Amniotic stem cell (primary cell): ENCODE measurements at places on chromosomes 5 and 9.

- no peak for DNase-seq
Measured at GRCh38 chr9:137269231-137269772, 8.2 kb upstream of the TOR4A start.

DNA sequence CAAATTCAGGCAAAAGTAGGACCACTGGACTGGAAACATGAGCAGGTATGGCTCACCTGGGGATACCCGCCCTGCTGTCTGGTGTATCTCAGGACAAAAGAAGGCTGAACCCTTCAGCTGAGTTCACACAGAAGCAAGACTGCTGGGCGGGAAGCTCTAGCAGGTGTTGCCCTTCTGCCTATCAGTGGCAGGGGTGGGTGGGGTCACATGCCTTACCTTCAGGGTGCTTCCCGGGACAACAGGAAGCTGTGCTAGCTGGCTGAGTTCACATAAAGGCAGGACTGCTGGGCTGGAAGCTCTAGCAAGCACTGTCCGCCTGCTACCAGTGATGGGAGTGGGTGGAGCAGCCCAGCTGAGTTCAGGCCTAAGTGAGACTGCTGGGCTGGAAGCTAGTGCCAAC is 498.8 kb upstream of the ZNF608 start:
- DNase-seq: no peak

DNA sequence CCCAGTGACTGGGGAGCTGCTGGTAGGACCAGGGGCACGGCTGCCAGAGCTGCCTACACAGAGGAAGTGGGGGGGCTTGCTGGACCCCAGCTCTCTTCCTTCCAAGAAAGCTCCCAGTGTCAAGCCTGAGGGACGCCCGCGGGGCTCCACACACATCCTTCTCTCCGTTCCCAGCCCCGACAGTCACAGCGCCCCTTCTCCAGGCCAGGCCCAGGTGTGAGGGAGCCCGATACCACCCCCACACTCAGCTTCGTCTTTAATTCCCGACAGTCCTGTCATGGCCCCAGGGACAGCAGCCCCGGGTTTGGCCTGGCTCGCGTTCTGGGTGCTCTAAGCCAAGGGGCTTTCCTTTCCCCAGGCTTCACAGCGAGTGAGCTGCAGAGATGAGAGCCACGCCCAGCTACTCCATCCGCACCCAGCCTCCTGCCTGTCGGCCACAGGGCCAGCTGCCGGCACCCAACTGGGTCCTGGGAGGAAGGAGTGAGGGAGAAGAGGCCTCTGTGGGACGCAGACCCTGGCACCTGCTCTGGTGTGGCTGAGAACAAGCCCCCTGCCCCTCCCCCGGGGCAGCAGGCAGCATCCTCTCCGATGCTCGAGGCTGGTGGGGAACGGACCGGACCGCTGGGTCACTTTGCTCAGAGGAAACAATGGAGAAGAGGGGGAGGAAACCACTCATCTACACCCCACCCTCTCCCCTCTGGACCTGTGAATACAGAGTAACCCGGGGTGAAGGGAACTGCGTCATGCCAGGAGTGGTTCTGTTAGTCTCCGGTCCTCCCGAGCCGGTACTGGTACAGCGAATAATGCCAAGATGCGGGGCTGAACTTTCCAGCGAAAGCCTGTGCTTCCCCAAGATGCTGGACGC is 53.9 kb upstream of the PHYKPL start:
- DNase-seq: no peak

DNA sequence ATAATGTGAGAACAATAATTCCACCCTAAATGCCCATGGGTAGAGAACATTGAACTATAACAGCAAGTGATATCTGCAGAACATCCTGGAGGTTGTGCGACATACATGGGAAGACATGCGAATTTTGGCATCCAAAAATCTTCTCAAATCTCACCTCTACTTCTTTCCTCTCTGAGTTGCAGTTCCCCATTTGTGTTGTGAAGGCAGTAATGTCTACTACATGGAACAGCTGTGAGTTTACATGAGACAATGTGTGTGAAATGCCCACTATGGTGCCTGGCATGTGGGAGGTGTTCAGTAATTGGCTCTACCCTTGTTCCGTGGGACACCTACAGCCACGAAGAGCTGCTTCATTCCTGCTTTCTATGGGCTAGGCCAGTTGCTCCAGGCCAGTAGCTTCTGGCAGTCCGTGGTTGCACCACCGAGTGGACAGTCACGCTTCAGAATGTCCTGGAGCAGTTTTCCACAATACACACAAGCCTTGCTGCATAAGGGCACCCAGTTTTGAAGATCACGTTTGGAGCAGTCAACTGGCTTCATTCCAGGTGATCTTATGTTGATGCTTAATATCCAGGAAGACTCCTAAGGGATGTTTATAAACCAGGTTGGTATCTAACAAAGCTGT is 297.7 kb downstream of the DEPDC1B start:
- DNase-seq: no peak

DNA sequence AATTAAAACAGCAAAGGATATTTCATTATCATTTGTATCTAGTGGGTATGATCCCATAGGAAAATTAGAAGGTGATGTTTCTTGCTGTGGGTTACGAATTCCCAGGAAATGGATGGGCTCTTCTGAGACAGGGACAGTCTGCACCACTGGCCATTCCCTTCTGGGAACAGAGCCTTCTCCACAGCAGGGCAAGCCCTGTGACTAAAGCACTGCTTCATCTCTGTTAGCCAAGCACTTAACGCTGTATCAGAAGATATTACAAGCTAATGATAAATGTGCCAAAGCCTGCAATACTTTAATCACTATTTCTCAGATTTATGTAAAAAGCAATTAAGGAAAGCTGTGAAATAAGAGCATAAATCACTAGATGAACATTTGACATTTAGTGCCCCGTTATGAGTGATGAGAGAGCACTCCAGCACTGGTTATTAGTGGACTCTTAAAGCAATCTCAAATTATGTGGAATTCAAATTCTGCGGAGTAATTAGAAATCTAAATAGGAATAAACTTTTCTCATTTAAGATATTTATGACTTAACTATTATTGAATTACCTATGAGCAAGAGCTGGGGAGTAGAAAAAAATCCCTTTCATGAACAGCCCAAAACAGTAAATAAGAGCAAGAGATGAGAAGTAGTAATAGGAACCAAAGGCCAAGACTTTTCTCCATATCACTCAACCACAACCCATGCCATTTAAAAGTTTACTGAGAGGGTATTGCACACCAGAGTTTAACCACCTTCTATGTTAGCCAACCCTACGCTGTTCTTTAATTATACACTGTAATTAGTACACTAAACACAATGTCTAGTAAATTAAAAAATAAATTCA is 49.2 kb downstream of the FAM240B start:
- DNase-seq: no peak

- no peak for DNase-seq
Measured at GRCh38 chr5:168892618-168893186, 313.5 kb upstream of the PANK3 start.

GRCh38 chr9:123652416-123652815 is 277.5 kb downstream of the DENND1A start:
- no peak for DNase-seq

- no peak for DNase-seq
Measured at GRCh38 chr5:122844136-122844909, 1.1 kb upstream of the SNX24 start.

- no peak for DNase-seq
Measured at GRCh38 chr5:68699966-68700365, 393.8 kb upstream of the SLC30A5 start.

GRCh38 chr5:168198359-168198758 is 93.1 kb upstream of the WWC1 start:
- no peak for DNase-seq

- DNase-seq: no peak
Measured at GRCh38 chr5:150065886-150066285, 20.5 kb downstream of the CSF1R start.

GRCh38 chr5:11323761-11324160 is 562.7 kb upstream of the DAP start:
- DNase-seq: no peak

- DNase-seq: no peak
Measured at GRCh38 chr5:181182651-181183050, 22.3 kb downstream of the TRIM7 start.

- DNase-seq: peak; percentile 53
Measured at GRCh38 chr5:65776441-65777141, 54.6 kb downstream of the NLN start.

- no peak for DNase-seq
Measured at GRCh38 chr5:54691656-54692055, 174.1 kb downstream of the SNX18 start.

DNA sequence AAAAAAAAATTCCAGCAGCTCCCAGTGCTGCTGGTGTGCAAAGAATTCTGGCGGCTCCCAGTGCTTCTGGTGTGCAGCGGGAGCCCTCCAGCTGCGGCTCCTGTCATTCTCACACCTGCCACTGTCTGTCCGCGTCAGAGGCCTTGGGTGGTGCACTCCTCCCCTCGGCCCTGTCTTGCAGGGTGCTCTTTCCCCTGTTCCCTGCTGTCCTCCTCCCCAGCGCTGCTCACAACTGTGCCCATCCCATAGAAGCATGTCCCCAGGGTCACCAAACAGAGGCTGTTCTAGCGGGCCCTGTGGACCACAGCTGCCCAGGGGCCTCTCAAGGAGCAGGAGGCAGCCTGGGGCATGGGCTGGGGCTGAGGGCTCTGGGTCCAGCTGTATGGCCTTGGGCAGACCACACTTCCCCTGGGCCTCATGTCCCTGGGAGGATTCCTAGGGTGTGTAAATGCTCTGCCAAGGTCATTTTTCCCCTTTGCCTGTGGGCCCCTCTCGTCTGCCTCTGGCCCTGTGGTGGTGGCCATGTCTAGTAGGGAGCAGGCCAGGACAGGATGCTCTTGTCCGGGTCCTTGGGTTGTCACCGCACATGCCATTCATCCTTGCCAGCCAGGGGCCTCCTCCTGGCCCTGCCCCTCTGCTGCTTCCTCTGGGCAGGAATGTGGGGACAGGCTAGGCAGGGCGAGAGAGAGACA is 68.2 kb downstream of the PHF2 start:
- DNase-seq: no peak

GRCh38 chr5:176540956-176541337 is 3.7 kb upstream of the RNF44 start:
- DNase-seq: no peak

- DNase-seq: no peak
Measured at GRCh38 chr9:108972186-108972585, 38.0 kb downstream of the ABITRAM start.

- no peak for DNase-seq
Measured at GRCh38 chr5:170293273-170293672, 4.3 kb downstream of the LCP2 start.

DNA sequence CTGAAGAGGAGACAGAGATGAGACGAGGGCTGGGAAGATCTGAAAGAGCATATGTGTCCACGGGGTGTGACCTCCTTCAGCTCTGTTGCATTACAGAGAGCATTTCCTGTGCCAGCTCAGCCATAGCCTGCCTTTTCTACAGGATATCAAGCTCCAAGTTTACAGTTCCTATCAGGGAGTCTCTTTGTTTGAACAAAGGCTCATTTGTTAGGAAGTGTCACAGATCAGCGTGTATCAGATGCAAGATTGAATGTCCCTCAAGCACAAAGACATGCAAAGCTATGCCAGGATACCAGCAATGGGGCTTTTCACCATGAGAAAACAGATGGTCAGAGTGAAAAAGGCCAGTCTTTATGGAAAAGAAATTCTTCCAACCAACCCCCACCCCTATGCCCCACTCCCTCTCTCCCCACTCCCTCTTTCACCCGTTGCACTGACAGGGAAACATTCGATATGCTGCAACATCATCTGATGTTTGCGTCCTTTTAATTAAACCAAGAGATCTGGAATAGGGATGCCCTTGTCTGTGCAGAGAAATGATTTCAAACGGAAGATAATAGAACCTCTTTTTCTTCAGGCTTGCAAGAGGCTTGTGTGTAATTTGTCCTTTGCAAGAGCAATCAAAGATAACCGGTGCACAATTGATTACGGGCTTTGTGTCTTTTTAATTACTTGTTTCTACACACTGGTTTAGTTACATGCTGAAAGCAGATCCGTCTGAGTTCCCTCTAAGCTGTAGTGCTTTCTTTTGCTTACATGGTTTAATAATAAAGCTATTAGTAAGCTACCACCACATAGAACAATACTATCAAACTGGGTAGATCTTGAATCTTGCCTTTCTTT is 263.1 kb upstream of the RGMB start:
- no peak for DNase-seq

- no peak for DNase-seq
Measured at GRCh38 chr9:117101008-117101407, 313.8 kb downstream of the ASTN2 start.
